Cerebellum (tissue), 4 donors: ENCODE measurements at places on chromosomes 4 and X. TPM values are rescaled to one million over a fixed set of nuclear protein-coding genes. Genes with fewer than 3 reads are reported as not detected.

MMAA gene
- total RNA-seq, result 12.5 TPM

BTK gene
- 2.2 TPM for total RNA-seq

CENPI gene
- 14.4 TPM for total RNA-seq

SPARCL1 gene
- total RNA-seq, result 83.3 TPM

TADA2B gene
- total RNA-seq, result 15.8 TPM

CISD2 gene
- 22.4 TPM for total RNA-seq

TMPRSS11F gene
- not detected for total RNA-seq

C4orf50 gene
- total RNA-seq, result 9.4 TPM

HS6ST2 gene
- 14.4 TPM for total RNA-seq

LANCL3 gene
- 2.4 TPM for total RNA-seq

FAM133A gene
- total RNA-seq, result 1.7 TPM

RAI2 gene
- total RNA-seq, result 3.2 TPM

PASD1 gene
- total RNA-seq, result not detected

UGT2B17 gene
- total RNA-seq, result not detected

LDOC1 gene
- total RNA-seq, result 10.6 TPM

GPR82 gene
- not detected for total RNA-seq

MAGEA11 gene
- not detected for total RNA-seq

ADH1C gene
- 1.1 TPM for total RNA-seq

AWAT2 gene
- total RNA-seq, result not detected

SPIN2A gene
- total RNA-seq, result 1.9 TPM

CLGN gene
- 5.3 TPM for total RNA-seq
